OCI-LY7 (cell line): ENCODE measurements at places on chromosomes 2 and 18.

- peak; percentile 73 for DNase-seq
Measured at GRCh38 chr2:233061591-233062450, 1.7 kb downstream of the INPP5D start.

DNA sequence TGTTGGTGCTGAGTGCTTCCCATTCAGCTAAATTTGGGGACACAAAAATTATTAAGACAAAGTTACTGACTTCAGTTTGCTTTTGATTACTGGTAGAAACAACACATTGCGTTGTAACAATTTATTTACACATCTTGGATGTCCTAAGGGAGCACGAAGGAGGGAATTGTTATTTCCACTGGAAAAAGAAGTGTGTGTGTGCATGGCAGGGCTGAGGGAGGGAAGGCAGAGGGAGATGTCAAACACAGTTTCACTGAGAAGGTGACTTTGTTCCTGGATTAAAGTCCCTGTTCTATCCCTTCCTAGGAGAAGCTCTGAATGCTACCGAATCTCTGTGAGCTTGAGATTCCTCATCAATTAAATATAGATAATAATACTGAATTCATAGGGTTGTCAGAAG, 3.8 kb upstream of the CDH20 start:
- no peak for DNase-seq

DNA sequence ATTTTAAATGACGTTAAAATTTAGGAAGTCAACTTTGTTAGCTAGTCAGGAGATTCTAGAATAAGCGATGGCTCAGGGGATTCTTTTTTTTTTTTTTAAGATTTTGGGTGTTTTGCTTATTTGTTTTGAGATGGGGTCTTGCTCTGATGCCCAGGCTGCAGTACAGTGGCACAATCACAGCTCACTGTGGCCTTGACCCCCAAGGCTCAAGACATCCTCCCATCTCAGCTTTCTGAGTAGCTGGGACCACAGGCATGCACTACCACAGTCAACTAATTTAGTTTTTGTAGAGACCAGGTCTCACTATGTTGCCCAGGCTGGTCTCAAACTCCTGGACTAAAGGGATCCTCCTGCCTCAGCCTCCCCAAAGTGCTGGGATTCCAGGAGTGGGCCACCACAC, 16.9 kb downstream of the ATL2 start:
- DNase-seq = no peak

- peak; percentile 45 for DNase-seq
Measured at GRCh38 chr18:51668101-51668500, 470.6 kb upstream of the MEX3C start.

DNA sequence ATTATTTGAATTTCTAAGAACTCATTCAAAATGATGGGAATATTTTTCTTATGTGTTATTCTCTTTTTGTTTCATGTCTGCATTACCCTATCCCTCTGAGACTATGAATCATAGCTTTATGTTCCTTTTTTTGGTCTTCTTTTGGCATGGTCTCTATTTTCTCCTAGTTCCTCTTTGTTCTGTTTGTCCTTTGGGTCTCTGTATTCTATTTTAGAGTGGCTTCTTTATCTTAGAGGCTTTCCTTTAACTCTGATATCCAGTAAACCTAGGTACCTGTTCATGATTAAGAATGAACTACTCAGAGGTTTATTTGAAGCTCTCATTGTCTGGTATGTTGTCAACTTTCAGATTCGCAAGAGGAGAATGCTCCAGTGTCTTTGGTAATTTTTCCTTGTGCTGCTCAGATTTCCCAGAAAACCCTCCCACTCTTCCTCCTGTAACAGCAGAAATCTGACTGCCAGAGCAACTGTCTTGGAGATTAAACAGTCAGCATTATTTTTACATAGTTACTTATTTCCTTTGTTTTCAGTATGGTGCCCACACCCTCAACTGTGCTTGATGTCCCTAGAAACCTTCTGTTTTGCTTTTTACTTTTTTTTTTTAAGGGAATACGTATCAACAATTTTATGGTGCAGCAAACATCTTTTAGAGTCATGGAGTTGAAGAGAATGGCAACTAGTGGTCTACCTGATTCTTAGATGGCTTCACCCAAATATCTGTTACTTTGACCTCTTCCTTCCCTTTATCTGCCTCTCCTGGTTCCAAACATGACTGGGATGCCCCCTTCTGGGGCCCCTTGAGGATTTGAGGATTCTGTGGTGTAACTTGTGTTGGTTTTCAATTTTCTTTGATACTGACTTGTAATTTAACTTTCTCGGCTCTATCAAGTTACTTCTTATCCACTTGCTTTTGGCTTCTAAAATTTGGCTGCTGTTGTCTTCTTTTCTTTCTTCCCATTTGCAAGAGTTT, 92.0 kb downstream of the DPP10 start:
- DNase-seq = no peak

- no peak for DNase-seq
Measured at GRCh38 chr2:844715-845114, 105.9 kb upstream of the SNTG2 start.

- peak; percentile 41 for DNase-seq
Measured at GRCh38 chr18:6885992-6886796, 156.7 kb downstream of the ARHGAP28 start.

DNA sequence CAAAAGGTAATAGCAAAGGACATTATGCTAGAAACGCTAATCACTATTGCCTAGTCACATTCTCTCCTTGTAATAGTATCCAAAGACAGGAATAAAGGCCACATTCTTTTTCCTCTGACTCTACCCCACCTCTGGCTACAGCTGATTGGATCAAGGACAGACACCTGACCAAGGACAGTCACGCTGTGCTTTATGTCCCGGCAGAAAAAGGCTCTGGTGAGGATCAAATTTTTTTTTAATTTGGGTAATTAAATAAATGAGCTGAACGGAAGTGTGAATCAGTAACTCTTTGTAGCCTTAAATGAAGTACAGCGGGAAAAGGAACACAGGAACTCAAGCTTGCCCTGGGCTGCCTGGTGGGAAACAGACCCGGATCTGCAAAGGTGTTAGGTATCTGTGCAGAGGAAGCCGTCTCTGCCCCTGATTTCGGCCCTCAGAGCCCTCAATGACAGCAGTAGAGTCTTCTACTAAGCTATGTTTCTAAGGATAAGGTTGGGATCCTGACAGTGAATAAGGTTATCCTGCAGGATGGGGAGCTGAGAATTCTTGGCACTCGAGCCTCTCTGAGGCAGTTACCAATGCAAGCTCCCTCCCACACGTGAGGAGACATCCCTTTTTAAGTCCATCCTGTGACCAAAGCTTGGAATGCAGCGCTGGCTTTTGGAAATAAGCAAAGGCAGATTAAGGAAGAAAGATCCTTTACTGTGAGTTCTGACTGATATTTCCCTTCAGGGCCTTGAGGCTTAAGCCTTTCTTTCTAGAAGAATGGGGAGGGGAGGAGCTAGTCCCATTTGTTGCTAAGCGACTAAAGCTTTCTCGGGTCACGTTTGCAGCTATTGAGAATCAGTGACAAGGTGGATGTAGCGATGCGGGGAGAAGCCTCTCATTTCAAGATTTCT, 37.8 kb upstream of the IKZF2 start:
- no peak for DNase-seq

DNA sequence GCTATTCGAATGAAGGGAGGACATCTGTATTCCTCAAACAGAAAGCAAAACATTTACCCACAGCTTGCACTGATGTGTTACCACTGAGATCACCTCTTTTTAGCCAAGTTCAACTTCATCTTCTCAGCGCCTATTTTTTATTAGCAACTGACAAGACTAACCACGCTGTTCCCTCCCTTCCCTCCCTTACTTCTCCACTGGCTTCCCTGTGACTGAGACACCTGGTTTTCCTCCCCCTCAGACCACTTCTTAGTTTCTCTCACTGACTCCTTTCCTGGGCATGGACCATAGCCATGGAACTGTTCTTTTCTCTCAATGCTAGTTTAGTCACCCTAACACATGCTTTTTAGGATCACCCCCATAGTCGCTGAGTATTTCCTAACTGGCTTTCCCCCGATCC, 3.3 kb downstream of the L3MBTL4 start:
- no peak for DNase-seq

- DNase-seq = no peak
Measured at GRCh38 chr2:219406861-219407230, 11.3 kb upstream of the DES start.

GRCh38 chr2:175461839-175462238, 280.3 kb upstream of the ATP5MC3 start:
- no peak for DNase-seq

DNA sequence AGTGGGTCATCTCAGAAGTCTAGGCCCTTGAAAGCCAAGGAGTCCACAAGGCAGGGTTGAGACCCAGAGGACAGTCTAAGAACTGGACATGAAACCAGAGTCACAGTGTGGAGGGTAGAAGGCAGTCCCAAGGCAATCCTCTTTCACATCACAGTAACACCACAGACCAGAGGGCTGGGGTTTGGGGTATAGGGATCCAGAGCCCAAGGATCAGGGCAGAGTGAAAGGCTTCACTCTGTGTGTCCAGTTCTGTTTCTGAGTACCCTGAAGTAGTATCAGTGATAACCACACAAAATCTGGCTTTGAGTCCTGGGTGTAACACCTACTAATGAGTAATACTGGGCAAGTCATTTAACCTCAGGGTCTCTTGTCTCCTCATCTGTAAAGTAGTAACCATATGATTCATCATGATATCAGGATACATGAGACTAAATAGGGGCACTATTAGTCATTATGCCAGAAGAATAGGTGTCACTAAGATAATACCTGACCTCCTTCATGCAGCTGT, 91.0 kb downstream of the ICA1L start:
- no peak for DNase-seq

GRCh38 chr2:88190808-88191721, 20.9 kb downstream of the THNSL2 start:
- peak; percentile 51 for DNase-seq

DNA sequence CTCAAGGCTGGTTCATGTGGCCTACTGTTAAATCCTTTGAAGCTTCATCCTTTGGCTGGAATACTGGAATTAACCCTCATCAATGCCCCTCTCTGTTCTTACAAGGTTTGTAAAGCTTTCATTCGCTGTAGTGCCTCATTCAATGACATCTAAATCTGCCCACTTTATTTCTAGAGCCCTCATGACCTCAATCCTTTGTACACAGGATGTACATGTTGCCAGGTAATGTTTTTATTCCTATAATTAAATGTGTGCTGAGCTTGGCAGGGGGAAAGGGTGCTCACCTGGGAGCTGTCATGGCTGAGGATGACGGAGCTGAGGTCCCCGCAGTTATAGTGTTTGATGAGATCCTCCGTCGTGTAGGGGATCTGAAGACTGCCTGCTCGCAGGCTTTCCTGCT, 39.3 kb downstream of the TRABD2A start:
- no peak for DNase-seq
